ENCODE measurements at places on chromosomes 3 and 15.

DNA sequence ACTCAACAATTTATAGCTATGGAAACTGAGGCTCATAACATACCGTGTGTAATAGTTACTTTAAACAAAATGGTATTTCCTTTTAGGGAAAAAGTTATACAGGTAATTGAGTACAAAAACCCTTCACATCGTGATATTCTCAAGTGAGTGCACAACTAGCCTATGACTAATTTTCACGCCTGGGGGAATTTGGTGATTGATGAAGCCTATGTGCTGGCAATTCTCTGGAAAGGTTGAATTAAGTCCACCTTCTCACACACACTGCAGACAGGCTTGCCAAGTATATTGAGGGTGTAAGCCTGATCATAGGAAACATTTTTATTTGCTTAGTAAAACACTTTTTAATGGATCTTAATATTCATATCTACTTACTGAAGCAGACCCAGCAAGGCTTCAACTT lies 41.3 kb upstream of the ROBO2 start:
- DNase-seq, result no peak

DNA sequence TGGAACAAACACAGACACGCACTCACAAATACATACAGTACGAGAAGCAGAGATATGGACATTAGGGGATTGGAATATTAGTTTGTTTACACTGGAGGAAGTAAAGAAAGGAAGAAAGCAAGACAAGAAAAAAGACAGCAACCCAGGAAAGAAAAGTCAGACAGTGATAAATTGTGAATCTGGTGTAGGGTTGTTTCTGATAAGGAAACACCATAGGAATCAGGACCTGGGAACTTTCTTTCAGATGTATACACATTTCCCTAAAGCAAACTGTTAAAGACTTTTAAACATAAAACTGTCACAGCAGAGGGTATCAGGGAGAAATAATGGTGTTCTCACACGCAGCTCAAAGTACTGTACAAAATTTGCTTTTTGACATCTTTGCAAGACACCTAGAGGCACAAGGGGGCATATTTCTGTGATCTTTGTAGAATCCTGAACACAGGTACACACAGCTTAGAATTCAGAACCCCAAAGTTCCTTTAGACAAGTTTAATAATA lies 153.7 kb downstream of the TUSC7 start:
- no peak for DNase-seq

- no peak for DNase-seq
Measured at GRCh38 chr3:58953288-58953687, 96.5 kb downstream of the CFAP20DC start.

DNA sequence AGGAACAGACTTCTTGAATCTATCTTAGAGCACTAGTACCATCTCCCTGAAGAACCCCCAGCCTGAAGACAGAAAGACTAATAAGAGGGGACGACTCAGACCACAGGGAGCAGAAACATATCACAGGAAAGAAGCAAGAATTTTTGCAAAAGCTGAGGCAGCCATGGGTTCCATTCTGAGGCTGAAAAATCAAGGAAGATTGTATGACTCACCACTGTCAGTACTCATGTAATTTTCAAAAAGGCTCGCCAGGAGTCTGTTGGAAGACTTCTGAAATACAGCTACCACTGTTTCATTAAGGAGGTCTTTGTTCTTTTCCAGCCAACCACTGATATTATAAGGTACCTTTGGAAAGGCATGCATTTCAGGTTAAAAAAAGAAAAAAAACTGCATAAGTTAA lies 47.5 kb downstream of the MYH15 start:
- no peak for DNase-seq

DNA sequence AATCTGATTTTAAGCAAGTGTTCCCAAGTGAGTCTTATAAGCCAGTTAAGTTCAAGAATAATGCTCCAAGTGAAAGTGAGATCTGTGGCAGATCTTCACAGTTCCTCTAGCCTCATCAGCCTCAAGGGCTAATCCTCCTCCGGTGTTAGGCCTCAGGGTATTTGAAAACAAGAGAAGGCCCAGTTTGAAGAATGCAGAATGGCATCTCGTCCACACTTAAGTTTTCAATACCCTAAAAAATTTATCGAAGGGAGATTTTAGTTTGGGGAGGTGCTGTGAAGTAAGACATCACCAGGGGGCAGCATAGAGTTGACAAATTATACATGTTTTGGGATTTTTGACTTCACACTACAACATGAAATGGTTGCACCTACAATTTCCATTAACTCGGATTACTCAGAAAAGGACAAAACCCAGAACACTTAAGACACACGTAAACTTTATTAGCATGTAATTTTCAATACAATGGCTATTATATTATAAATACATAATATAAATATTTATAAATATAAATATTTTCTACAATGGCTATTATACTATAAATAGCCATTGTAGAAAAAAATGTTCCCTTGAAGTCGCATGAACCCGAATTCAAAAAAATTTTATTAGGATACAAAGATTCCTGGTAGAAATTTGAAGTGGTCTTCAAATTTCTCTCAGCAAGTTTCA lies 2.3 kb upstream of the TMEM266 start:
- DNase-seq, result no peak

- DNase-seq, result no peak
Measured at GRCh38 chr15:63971904-63972303, 74.4 kb downstream of the DAPK2 start.

DNA sequence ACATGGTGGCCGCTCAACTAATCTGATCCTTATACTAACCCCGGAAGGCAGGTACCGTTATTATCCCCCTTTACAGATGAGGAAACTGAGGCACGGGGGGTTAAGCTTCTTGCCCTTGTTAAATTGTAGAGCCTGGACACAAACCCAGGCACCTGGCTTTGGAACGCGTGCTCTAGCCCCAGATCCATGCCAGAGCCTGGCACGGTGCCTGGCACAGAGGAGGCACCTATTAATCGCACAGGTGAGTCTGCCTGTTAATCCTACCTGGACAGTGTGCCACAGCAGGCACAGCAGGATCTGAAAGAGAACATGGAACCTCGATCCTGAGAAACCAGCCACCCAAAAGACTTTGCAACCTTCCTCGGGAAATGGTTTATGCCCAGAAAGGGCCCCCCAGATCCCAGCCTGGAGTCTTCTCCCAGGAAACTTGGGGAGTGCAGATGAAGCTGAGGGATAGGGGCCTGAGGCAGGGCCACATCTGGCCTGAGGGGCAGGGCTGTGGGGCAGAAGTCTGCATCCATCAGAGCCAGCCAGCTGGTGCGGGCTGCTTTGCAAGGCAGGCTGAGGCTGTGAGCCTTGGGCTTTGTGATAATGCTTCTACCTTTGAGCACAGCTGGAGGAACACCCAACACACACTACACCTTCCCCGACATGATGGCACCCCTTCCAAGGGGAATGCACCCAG lies 55.3 kb upstream of the SLC6A1 start:
- DNase-seq, result no peak

DNA sequence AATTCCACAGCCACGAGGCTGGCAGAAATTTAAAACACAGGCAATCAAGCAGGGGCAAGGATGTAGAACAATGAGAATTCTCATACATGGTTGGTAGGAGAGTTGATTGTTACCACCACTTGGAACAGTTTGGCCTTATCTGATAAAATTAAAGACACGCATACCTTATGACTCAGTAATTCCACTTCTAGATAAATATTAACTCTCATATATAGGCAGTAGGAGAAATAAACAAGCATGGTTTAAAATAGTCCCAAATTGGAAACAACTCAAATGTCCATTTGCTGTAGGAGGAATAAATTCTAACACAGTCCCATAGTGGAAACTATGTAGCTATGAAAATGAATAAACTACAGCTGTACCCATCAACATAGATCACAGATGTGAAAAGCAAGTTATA lies 42.3 kb upstream of the USP3 start:
- DNase-seq, result no peak
